Transverse colon (tissue), 4 donors: ENCODE measurements at places on chromosomes 16 and 17. TPM values are rescaled to one million over a fixed set of nuclear protein-coding genes. Genes with fewer than 3 reads are reported as not detected.

Gene GNG13
- not detected for total RNA-seq

DNA sequence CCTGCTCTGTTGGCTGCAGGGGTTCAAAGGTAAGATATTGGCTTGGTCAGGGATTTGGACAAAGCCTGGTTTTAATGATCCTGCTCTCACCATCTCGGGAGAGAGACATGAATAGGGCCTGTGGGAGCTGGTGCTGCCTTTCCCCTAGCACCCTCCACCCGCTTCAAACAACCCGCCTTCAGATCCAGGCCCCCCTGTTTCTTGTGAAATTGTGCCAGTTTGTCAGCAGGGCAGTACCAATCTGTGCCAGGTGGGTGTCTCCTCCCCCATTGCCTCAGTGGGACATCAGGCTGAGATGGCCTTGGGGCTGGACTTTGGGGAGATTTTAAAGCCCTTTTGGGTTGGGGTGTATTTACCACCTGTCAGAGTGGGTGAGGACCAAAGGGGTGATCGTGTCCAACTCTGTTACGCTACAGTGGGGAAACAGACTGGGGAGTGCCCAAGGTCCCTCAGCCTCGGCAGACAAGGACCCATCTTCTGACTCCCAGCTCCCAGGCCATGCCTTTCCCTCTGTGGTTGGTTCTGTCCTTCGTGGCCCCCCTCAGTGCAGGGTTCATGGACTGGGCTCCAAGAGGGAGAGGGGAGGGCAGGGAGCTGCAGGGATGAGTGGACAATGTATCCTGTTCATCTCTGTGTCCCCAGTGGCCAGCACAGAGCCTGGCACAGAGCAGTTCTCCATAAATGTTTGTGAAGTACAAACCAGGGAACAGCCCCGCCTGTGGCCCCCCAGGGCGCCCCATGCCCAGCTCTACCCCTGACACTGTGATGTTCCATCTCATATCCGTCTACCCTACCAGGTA, 3.3 kb downstream of the ARHGAP23 start:
- no peak for DNase-seq

GRCh38 chr16:78177987-78178386, 78.5 kb downstream of the WWOX start:
- no peak for DNase-seq

DNA sequence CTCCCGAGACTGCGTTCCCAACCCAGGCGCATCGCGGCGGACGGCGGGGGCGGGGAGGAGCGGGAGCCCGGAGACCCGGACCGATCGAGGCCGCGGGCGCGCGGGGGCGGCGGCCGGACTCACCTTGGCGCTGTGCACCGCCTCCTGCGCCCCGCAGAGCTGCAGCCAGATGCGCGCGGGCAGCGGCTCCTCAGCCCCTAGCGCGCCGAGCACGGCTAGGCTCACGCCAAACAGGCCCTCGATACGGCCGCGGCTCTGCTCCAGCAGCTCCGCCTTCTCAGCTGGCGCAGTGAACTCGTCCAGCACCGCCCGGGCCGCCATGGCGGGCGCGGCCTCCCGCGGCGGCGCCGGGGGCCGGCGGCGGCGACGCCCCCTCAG, 339 bp downstream of the N4BP1 start:
- peak; percentile 61 for DNase-seq

GRCh38 chr17:28039251-28039650, 3.2 kb upstream of the NLK start:
- no peak for DNase-seq

DNA sequence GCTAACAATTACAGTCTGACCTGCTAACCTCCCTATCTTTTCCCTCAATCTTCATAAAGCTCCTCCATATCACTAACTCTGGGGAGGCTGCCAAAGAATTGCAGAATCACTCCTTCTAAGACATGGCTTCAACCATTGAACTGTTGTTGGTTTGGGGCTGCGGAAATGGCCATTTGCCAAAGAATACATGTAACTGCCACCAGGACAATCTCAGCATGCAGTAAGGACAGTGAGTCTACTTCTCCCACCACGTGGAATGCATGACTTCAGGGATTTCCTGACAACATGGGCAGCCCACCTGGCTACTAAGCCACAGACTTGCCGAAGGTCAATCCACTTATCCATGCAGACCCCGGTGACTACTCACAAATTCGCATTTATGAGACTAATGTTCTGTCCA, 104.3 kb upstream of the NUDT7 start:
- no peak for DNase-seq

Gene NOTUM
- not detected for total RNA-seq

Gene OR1G1
- total RNA-seq: not detected

- DNase-seq: no peak
Observed at GRCh38 chr16:8619671-8620370, 1.7 kb upstream of the METTL22 start.

- DNase-seq: no peak
Observed at GRCh38 chr17:40178660-40179059, 1.4 kb downstream of the RAPGEFL1 start.

GRCh38 chr16:4688674-4689045, 4.7 kb upstream of the NUDT16L1 start:
- DNase-seq: no peak

DNA sequence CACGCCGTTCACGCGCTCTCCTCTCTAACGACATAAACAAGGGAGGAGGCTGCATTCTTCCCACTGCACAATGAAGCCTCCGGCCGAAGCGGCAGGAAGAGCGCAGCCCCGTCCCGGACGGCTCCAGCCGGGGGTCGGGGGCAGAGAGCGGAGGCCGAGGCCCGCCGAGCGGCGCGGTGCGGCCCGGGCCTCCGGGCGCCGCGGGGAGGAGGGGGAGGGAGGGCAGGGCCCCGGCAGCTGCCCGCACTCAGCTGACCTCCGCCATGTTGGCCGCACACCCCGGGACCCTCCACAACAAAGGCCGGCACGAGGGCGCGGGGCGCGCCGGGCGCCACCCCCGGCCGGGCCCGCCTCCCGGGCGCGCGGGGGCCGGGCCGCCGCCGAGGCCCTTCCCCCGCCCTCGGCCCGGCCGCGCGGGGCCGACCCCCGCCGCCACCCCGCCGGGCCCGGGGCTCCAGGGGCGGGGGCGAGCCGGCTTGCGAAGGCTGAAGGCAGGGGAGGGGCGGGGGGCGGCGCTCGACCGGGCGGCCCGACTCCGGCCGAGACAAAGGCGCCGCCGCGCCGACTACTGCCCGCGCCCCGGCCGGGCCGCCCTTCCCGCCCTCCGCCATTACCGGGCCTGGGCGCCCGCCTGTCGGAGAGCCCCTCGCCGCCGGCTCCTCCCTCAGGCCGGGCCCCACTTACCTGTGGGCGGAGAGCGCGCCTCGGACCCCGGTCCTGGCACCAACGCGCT, 527 bp downstream of the SIAH1 start:
- peak; percentile 66 for DNase-seq

Gene WNK4
- total RNA-seq: 87.6 TPM

Gene HAS3
- 0.20 TPM for total RNA-seq

Gene NPIPB9
- total RNA-seq: 23.9 TPM

Gene CHST6
- total RNA-seq: 2.8 TPM

GRCh38 chr17:29070781-29071180, 27.8 kb downstream of the PIPOX start:
- DNase-seq: no peak

GRCh38 chr17:2081564-2081963, 26.7 kb downstream of the HIC1 start:
- no peak for DNase-seq
